ENCODE measurements at places on chromosomes 1 and 21.

- peak; percentile 42 for DNase-seq
Observed at GRCh38 chr1:153404768-153405167, 11.6 kb upstream of the S100A7A start.

DNA sequence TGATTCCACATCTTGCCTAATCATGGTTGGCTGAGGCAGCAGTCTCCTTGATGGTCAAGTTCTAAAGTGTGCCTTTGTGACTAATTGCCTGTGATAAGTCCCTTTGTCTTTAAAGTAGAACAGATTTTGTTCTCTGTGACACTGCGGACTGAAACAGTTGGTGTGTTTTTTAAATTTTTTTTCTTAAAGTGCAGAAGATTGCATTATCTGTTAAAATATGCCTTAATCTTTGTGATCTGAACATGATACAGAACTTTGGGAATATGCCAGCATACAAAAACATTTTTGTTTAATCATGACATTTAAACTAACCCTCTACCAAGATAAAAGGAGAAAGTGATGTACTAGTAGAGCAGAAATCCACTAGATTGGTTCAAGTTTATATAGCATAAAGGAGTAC is 1260.6 kb upstream of the ADGRL2 start:
- DNase-seq, result no peak

GRCh38 chr1:235910357-235911299 is 43.9 kb upstream of the LYST start:
- DNase-seq, result peak; percentile 41

DNA sequence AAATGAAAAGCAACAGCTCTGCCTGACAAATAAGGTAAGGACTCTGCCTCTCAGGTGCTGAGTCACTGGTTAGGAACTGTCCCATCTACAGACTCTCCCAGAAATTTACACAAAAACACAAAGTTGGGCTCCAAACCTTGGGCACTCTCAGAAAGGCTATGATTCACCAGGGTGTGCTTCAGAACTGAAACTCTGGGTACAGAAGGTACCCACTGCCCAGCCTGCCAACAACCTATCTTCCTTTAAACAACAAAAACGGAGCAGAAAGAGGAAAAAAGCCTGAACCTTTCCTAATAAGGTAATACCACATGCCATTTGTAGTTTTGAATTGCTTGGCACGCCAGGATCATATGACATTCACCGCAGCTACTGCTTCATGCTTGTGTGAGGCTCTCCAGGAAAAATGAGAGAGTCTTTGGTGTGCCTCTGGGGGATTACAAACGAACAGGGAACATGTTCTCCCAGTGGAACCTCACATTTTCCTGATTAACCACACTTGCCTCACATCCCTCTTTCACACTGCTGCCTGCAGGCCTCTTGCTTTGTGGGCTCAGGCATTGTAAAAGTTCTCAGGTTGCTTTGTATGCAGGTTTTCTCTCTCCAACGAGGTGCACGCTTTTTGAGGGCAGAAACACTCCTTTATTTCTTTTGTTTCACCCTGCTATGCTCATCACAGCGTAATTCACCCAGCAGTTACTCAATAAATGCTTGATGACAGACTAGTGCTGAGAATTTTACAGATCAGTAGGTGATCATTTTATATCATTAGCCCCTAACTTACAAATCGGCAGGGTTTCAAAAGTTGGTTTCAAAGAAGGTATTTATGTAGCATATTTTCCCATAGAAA is 65.1 kb downstream of the GADD45A start:
- no peak for DNase-seq

DNA sequence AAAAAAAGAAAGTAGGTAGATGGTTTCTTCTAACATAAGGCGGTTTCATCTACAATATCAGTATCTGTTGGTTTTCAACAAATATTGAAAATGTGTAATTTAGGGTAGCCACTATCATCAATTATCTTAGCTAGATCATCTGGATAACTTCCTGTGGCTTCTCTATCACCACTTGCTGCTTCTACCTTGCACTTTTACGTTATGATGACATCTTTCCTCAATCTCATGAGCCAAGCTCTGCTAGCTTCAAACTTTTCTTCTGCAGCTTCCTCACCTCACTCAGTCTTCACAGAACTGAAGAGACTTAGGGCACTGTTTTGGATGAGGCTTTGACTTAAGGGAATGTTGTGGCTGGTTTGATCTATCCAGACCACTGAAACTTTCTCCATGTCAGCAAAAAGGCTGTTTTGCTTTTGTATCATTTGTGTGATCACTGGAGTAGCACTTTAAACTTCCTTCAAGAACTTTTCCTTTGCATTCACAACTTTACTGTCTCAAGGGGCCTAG is 144.9 kb upstream of the HP1BP3 start:
- no peak for DNase-seq

DNA sequence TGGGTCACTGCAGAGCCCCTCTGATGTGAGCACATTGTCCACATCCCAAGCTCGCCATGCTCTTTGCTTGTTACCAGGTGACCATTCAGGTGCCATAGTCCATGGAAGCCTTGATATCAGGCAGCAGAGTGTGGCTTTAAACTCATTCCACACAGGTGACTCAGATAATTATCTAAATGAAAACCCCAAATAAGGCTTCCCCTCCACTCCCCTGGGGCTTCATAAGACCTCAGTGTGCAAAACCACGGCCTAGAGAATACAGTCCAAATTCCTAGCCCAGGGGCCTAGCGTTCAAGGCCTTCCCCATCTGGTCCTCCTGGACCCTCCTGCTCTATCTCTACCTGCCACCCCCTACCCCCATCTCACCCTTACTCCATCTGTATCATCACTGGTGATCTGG is 97.1 kb downstream of the ARHGEF10L start:
- no peak for DNase-seq

- no peak for DNase-seq
Observed at GRCh38 chr1:204975568-204976235, 67.3 kb upstream of the CNTN2 start.

- no peak for DNase-seq
Observed at GRCh38 chr1:146016891-146017290, 4.6 kb downstream of the HJV start.

DNA sequence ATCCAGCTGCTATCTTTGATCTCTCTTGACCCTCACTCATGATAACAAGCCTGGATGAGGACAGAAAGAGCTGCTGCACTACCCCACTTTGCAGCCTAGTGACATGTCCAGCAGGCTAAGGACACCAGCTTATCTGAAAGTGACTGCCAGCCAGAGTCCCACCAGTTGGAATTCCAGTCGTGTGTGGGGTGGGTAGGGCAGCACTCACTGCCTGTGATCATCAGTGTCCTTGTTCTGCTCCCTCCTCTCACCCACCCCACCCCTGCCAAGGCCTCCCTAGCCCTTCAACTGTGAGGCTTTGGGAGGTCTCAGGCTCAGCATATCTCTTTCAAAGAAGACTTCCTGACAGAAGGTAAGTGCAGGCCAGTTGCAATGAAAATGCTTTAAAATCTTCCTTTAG is 15.5 kb upstream of the NMNAT2 start:
- peak; percentile 74 for DNase-seq

GRCh38 chr1:35899941-35900340 is 16.9 kb downstream of the AGO1 start:
- DNase-seq, result no peak

DNA sequence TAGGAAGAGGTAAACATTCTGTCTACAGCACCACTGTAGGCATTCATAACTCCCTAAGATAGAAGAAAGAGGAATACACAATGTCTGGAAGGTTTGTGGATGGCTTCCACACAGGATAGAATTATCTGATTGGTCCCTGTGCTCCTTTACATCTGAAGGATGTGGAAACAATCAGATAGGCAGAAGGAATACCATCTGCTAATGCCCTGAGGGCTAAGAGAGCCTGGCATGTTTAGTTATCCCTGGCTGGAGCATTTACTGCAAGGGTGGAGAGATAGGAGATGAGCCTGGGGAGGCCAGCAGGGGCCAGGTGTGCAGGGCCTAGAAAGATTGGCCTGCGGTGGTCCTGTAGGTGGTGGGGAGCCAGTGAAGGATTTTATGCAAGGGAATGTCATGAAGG is 8.6 kb upstream of the ACBD3 start:
- no peak for DNase-seq

GRCh38 chr1:243729956-243730355 is 120.1 kb downstream of the AKT3 start:
- DNase-seq, result no peak

- DNase-seq, result peak; percentile 82
Observed at GRCh38 chr1:205680073-205680851, at the start of gene SLC45A3. Gene SLC45A3 (minus strand): TSS chr1:205680509. CDS start chr1:205664656, 15,853 bp downstream.

- DNase-seq, result no peak
Observed at GRCh38 chr1:230076121-230076520, 9.1 kb downstream of the GALNT2 start.

DNA sequence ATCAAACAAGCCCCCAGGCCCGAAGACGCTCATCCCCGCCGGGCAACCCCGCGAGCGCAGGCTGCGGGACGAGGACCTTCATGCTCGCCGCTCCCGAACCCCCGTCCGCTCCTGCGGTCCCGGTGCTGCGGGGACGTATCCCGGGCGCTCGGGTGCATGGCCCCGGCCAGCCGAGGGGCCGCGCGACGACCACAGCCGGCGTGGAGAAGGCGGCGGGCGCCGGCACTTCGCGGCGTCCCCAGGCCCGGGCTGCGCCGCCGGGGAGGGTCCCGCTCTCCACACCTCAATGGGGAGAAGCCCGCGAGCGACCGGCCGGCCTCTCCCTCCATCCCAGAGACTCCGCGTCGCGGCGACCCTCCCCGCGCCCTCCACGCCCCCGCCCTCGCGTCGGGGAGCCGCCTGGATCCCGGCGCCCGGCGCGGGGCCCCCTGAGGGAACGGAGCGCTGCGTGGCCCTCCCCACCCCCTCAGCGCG is 401 bp downstream of the ERRFI1 start:
- DNase-seq, result peak; percentile 69

DNA sequence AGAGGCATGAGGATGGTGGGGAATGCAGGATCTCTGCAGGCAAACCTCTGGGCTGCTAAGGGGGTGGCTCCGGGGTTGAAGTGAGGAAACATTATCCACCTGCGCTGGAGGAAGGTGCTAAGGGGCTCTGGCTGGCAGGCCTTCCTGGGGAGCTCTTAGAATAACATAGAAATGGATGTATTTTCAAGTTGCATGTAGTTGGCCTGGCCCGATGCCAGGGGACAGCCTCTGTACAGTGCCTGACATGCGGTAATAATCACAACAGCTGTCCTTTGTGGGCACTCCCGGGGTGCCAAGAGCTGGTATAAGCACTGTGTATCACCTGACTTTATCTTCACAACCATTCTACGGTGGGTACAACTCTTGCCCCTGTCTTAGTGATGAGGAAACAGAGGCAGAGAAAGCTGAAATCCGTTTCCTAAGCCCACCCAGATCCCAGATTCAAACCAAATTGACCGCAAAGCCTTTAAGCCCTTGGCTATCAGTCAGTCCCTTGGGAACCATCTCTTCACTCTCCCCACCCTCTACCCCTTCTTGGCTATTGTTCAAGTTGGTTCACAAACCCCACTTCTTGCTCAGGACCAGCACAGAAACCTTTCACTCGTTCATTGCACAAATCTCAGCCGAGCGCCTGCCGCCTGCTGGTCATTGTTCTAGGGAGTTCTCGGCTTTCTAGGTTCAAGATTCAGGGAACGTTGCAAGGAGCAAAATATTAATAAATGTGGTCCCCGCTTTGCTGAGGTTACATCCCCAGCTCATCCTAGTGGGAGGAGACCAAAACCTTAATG is 30.9 kb downstream of the PADI4 start:
- DNase-seq, result peak; percentile 56

DNA sequence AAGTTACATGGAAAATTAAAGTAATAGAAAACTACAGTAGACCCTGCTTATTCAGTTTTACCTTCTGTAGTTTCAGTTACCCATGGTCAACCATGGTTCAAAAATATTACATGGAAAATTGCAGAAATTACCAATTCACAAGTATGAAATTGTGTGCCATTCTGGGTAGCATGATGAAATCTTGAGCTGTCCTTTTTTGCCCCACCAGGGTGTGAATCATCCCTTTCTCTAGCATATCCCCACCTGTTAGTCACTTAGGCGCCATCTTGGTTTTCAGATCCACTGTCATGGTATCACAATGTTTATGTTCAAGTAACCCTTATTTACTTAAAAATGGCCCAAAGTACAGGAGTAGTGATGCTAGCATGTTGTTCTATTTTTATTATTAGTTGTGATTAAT is 3.5 kb upstream of the LRIF1 start:
- DNase-seq, result no peak

GRCh38 chr1:903721-904271 is 19.9 kb upstream of the SAMD11 start:
- peak; percentile 77 for DNase-seq

DNA sequence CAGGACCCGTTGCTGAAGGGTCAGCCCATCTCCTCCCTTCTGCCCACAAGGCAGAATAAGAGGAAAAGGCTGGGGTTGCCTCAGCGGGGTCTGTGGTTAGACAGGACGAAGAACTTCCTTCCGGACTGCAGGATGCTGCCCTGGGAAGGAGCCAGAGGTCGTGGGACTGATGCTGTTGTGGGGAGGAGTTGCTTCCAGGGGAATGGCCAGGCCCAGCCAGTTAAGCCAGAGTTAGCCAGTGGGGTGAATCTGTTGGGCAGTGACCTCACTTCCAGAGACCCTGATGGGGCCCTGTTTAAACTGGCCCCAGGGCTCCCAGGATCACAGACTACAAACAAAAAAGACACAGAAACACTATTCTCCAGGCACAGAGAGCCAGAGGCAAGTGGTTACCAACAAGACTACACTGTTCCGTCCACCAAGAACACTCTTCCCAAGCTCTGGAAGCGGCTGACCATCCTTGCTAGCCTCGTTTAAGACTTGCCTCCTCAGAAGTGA is 13.0 kb downstream of the FAM229A start:
- DNase-seq, result peak; percentile 72

DNA sequence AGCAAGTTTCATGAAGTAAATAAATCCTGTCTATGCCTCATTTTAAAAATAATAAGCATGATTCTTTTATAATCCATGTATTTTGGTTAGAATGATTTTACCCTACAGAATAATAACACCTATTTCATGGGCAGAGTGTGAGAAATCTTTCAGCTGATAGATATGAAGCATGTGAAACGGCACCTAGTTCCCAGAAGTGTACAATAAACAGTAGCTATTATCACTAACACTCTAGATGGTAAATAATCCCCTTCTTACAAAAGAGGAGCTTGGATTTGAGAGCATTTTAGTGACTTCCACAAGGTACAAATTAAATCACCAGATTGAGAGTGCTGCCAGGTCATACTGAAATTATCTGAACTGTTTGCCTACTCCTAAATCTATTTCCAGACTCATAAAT is 95.3 kb upstream of the NRIP1 start:
- no peak for DNase-seq

DNA sequence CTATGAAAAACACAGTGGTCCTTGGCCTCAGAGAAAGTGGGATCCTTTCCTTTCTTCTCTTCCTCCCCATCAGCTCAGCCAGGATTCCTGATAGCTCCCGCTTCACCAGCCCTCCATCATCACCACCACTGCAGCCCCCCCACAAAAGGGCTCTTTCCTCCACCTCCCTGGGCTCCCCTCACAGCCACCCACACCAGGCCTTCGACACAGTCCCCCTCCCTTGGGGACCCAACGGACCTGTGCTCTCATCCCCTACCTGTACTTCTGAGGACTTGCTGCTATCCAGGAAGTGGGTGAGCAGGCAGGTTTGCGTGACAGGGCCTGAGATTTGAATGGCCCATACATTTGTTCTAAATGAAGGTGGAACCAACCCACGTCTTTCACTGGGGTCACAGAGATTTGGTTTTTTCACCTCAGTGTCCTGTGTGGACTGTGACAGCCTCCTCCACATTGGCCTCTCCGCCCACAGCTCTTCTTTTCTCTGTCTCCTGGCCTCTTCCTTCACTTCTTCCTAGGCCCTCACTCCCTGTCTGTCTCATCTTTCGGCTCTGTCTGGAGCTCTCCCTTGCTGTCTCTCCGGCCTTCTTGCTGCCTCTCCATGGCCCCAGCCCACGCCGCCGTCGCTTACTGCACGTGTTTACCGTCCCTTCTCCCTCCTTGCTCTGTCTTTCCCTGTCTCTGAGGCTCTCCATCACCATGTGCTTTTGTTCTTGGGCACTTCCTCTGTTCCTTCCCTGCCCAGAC is 238.6 kb downstream of the FOXD2 start:
- peak; percentile 42 for DNase-seq
